Spleen (tissue), 13 donors: ENCODE measurements at places on chromosomes 3 and 15.

DNA sequence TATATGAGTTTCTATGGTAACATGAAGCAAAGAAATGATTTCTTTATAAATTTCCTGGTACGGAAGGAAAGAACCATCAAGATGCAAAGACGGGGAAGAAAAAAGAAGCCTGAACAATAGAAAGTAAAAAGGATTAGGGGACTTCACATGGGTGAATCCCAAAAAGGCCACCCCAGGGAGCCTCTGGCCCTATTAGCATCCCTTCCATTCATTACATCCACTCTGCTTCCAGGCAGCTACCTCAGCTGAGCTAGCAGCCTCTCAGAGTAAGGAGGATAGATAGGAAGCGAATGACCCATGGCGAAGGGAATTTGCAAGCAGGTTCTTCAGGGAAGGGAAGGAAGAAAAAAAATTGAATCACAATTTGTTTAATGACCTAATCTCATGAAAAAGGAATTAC is 81.6 kb downstream of the GABRB3 start:
- no peak for DNase-seq

- DNase-seq: no peak
Measured at GRCh38 chr15:46460431-46461094, 825.7 kb downstream of the SQOR start.

GRCh38 chr3:36405190-36405589 is 24.9 kb downstream of the STAC start:
- DNase-seq: no peak

DNA sequence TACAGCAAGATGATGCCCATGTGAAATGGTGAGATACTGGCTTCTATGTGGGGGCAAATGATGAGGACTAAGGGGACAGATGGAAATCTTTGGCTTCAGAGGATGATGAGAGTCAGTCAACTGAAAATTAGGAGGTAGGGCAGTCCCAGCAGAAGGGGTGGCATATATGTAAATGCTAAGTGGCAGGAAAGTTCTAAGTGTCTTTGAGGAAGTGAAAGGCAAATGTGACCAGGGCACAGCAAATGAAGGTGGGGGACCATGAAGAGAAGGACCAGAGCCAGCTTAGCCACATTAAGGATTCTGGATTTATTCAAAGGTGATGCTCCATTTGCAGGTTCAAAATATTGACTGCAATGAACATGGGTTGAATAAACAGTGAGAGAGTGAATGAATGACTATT is 29.2 kb upstream of the LIMD1 start:
- no peak for DNase-seq

GRCh38 chr15:82044373-82045178 is 1.2 kb downstream of the MEX3B start:
- peak; percentile 76 for DNase-seq

DNA sequence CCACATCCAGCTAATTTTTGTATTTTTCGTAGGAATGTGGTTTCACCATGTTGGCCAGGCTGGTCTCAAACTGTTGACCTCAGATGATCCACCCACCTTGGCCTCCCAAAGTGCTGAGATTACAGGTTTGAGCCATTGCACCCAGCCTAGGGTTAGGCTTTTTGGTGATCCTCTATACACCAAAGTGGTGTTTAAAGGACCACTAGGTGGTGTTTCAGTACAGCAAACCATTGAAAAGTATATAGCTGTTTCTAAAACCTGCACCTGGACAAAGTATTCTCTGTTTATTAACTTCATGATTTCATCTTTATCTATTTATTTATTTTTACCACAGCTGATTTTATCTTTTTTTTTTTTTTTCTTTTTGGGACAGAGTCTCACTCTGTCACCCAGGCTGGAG is 68.4 kb downstream of the MINDY2 start:
- DNase-seq: no peak

GRCh38 chr3:10260211-10260701 is 12.0 kb downstream of the TATDN2 start:
- DNase-seq: peak; percentile 53

DNA sequence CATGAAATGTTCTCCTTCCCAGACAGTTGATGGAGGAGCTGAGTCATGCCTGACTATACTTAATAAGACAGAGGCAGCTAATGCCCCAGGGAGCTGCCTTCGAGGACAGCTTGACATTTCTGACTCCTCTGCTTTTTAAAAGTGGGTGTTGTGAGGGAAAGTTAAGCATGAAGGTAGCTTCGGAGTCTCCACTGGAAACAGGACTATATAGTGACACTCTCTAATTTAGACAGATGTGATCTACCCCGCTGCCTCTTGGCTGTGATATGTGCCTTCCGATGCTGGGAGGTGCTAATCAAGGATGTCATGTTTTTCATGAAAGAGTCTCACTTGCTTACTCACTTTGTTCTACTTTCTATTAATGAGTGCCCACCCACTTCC is 72.7 kb downstream of the IL1RAP start:
- no peak for DNase-seq
